ENCODE measurements at places on chromosomes 7 and 10. TPM values are rescaled to one million over a fixed set of nuclear protein-coding genes. Genes with fewer than 3 reads are reported as not detected.

DNA sequence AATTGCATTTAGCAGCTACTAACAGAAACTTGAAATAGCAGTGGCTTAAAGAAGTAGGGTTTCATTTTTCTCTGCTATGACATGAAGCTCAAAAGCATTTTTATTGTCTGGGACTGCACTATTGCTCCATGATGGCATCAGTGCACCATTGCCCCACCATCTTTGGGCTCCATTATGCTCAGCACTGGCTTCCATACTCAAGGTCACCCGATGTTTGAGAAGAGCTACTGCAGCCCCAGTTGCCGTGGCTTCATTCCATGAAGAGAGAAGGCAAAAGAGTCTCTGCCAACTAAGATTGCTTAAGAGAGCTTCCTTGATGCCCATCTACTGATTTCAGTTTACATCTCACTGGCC lies 192.2 kb upstream of the LRGUK start:
- no peaks in the 10 kb centered on the region for H3K27me3 ChIP-seq
- H3K27ac ChIP-seq = no peak overlapping the region
- peaks cover 5% of the 10 kb centered on the region for H3K36me3 ChIP-seq
- no peak overlapping the region for H3K4me3 ChIP-seq
- no peaks in the 10 kb centered on the region for H3K4me1 ChIP-seq
- DNase-seq = no peak

DNA sequence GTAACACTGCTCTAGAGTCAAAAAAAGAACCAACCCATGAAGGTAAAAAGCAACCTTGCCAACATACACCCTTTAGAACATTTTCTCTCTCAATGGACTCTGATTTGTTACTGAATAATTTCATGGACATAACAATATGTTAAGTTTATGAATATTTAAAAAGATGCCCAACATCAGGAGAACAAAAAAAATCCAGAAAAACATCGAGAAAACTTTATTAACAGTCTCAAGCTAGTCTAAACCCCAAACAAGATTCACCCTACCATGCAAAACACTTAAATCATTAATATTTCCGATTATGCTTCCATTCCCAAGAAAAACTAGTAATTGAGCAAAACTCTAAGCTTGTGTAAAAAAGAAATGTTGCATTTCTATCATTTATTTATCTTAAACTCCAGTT lies 46.7 kb downstream of the OSBPL3 start:
- no peak for DNase-seq
- no peaks in the 10 kb centered on the region for H3K27me3 ChIP-seq
- no peaks in the 10 kb centered on the region for H3K4me1 ChIP-seq

- H3K36me3 ChIP-seq = no peaks in the 10 kb centered on the region
- H3K27ac ChIP-seq = no peak overlapping the region
- H3K4me1 ChIP-seq = no peaks in the 10 kb centered on the region
- no peak for DNase-seq
- no peaks in the 10 kb centered on the region for H3K27me3 ChIP-seq
These were observed 133.3 kb downstream of the ARL4A start for GRCh38 chr7:12820777-12821176.

DNA sequence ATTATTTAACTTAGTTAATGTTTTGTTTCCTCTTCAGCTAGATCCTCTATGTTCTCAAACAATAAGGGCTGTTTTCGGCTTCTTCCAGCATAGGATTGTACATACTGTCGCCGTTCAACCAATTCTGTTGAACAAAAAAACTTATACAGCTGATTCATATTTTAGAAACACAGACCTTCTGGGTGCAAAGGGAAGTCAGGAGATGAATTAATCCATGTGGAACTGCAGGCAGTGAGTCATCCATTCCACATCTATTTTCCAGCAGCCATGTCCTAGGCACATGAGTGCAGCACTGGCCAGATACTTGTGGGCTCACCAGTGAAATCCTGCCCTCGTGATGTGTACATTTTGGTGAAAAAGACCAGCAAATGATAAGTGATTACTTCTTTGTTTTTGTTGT lies 163.2 kb downstream of the JAZF1 start:
- H3K4me3 ChIP-seq = no peak overlapping the region
- DNase-seq = no peak
- peaks cover 11% of the 10 kb centered on the region for H3K4me1 ChIP-seq
- H3K27ac ChIP-seq = no peak overlapping the region

DNA sequence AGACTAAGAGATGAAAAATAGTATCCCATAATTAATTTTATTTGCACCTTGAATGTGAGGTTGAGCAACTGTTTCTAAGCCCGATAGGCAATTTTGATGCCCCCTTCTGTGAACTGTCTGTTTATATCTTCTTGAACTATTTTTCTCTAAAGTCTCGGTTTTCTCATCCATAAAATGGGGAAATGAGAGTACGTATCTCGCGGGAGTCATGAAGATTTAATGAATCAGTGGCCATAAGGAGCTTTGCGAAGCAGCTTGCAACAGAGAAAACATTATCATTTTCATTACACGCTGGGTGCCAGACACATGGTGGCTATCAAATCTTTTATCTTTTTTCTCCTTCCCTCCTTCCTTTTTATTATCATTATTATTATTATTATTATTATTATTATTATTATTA lies 108.1 kb upstream of the CARD11 start:
- no peaks in the 10 kb centered on the region for H3K36me3 ChIP-seq
- H3K27ac ChIP-seq = no peak overlapping the region
- H3K4me1 ChIP-seq = no peaks in the 10 kb centered on the region
- H3K27me3 ChIP-seq = no peaks in the 10 kb centered on the region
- no peak for DNase-seq

- H3K4me3 ChIP-seq = no peak overlapping the region
- H3K27ac ChIP-seq = no peak overlapping the region
- DNase-seq = no peak
- no peaks in the 10 kb centered on the region for H3K27me3 ChIP-seq
- no peaks in the 10 kb centered on the region for H3K4me1 ChIP-seq
These were observed 23.4 kb downstream of the COX15 start for GRCh38 chr10:99708428-99709012.

DNA sequence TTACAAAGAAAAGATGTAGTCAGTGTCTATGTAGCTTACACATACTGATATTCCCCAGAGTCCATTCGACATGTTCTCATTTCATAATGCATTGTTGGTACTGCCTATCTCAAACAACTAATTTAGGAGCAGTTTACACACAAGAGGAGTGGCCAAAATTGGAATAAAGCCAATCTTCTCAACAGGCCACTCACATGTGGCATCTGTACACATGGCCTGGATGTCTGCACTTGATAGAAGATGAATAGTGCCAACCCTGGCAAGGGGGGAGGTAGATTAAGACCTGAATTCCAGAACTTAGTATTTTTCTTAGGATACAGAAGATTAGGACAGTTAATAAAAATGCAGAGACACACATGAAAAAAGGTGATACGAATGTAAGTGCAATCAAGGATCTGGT lies 125.3 kb upstream of the STARD3NL start:
- H3K27ac ChIP-seq = no peak overlapping the region
- H3K4me3 ChIP-seq = no peak overlapping the region
- DNase-seq = no peak
- no peaks in the 10 kb centered on the region for H3K4me1 ChIP-seq
- no peaks in the 10 kb centered on the region for H3K27me3 ChIP-seq

- no peaks in the 10 kb centered on the region for H3K27me3 ChIP-seq
- H3K27ac ChIP-seq = no peak overlapping the region
- no peaks in the 10 kb centered on the region for H3K4me1 ChIP-seq
- H3K36me3 ChIP-seq = no peaks in the 10 kb centered on the region
These were observed 322.1 kb upstream of the AUTS2 start for GRCh38 chr7:69276011-69276729.

GRCh38 chr10:110556969-110557601 lies 10.4 kb upstream of the SMC3 start:
- no peak for DNase-seq
- H3K4me3 ChIP-seq = no peak overlapping the region
- H3K36me3 ChIP-seq = no peaks in the 10 kb centered on the region
- H3K4me1 ChIP-seq = no peaks in the 10 kb centered on the region
- no peaks in the 10 kb centered on the region for H3K27me3 ChIP-seq

GRCh38 chr7:158569858-158570323 lies 17.7 kb downstream of the PTPRN2 start:
- H3K4me3 ChIP-seq = no peak overlapping the region
- H3K27ac ChIP-seq = no peak overlapping the region
- H3K4me1 ChIP-seq = no peaks in the 10 kb centered on the region
- no peak for DNase-seq
- no peaks in the 10 kb centered on the region for H3K27me3 ChIP-seq
- no peaks in the 10 kb centered on the region for H3K36me3 ChIP-seq

DNA sequence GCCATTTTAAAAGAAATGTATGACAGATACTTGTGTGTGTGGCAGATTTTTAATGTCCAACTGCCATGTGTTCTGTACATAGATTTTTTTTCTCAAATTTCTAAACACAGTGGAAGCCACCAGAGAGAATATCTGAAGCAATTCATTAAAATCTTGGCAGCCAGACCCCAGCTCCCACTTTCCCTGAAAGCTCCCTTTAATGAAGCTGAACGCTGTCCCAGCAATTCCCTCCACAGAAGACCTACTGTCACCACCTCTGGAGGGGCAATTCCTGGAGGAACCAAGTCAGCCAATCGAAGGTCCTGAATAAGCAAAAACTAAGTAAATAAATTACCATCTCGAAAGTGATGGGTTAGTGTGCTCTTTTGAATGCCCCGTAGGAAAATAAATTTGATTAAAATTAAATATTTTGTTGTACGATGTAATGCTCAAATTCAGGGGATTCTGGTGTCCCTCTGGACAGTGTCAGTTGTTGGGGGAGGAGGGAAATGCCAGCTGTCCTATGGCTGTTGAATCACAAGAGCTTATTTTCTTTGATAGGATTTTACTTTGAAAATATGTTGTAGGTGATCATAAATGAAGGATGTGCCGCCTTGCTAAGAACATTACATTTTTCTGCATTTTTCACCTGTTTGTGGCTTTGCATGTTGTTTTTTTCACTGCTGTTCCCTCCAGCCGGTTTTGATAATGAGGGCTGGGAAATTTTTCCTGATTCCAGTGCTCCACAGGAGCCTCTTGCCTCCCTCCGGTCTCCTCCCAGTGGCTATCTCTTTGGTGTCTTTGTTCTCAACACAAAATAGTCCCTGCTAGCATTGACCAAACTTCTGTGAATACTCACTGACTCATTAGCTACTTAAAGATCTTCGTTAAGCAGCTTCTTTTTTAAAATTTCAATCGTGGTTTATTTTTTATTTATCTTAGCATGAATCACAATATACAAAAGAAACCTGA lies 9.2 kb upstream of the GSAP start:
- no peak overlapping the region for H3K4me3 ChIP-seq
- no peak for DNase-seq
- H3K27me3 ChIP-seq = no peaks in the 10 kb centered on the region
- H3K27ac ChIP-seq = no peak overlapping the region

DNA sequence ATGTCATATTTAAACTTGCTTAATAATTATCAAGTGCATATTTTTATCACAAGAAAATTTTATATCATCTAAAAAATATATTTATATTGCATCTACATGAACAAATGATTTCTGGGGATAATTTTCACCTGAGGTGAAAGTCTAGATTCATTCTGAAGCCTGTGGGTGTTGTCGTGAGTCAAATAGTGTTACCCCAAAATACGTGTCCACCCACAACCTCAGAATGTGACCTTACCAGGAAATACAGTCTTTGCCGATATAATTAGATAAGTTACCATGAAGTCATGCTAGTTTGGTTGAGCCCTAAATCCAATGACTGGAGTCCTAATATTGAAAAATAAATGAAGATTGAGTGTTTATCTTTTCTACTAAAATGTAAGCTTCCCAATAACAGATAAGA lies 203.0 kb upstream of the MDFIC start:
- H3K27me3 ChIP-seq = no peaks in the 10 kb centered on the region
- H3K36me3 ChIP-seq = no peaks in the 10 kb centered on the region
- H3K27ac ChIP-seq = no peak overlapping the region
- H3K4me3 ChIP-seq = no peak overlapping the region

DNA sequence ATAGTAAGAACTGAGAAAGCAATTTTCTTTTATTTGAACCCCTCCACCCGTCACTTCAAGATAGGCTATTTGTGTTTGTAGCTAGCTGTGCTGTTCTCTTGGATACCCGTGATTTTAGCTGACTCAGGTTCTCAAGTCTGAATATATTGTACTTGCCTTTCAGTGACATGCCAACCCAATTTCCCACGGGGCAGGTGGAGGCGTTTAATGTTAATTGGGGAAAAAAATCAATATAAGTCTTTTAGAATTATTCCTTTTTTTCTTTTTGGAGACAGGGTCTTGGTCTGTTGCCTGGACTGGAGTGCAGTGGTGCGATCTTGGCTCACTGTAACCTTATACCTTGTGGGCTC lies 36.4 kb downstream of the ZRANB1 start:
- no peak for DNase-seq
- H3K27ac ChIP-seq = no peak overlapping the region
- H3K27me3 ChIP-seq = no peaks in the 10 kb centered on the region
- no peak overlapping the region for H3K4me3 ChIP-seq

DNA sequence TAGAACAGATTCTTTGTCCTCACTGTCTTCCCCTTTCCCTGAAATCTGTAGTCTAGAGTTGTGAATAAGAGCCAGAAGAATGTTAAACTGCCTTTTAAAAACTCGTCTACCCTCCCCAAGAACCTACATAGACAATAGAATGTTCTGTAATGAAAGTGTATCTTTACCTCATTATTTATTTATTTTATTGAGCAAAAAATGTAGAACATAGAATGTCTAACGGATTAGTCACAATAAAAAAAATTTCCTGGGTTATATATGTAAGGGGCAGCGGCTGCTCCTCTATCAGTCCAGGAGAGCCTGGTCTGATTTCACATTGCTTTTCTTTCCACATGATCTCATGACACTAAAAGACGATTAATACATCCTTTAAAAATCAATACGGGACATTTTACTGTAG lies 135.7 kb downstream of the SDK1 start:
- peaks cover 14% of the 10 kb centered on the region for H3K4me1 ChIP-seq
- no peak overlapping the region for H3K27ac ChIP-seq
- no peak overlapping the region for H3K4me3 ChIP-seq
- no peaks in the 10 kb centered on the region for H3K27me3 ChIP-seq

- DNase-seq = no peak
- no peaks in the 10 kb centered on the region for H3K36me3 ChIP-seq
- no peak overlapping the region for H3K4me3 ChIP-seq
- H3K27ac ChIP-seq = no peak overlapping the region
- no peaks in the 10 kb centered on the region for H3K27me3 ChIP-seq
- no peaks in the 10 kb centered on the region for H3K4me1 ChIP-seq
These were observed 342.5 kb downstream of the RPS24 start for GRCh38 chr10:78375854-78376785.

DNA sequence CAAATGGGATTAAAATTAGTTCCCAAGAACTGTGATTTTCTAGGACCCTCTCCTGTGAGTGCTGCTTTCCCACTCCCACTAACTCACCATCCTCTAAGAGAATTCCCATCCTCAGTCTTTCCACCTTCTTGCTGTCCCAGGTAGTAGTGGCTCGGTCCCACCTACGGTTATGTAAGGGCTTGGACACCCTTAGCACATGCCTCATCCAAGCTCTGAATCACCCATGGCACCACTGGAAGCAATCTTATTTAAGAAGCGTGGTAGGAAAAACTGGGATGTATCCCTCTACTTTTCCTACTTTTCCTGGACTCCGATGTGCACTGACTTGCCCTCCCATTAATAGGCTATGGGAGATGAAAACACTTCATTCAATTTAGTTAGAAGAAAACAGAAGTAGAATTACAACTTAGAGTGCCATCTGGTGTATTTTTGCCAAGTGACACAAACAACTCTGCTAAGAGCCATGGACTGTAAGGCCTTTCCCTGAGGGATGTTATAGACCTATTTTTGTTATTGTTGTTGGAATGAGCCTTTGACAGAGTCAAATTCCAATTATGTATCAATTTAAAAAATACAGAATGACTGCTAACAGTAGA lies 13.7 kb upstream of the ANKRD22 start:
- DNase-seq = no peak
- no peaks in the 10 kb centered on the region for H3K27me3 ChIP-seq
- H3K36me3 ChIP-seq = no peaks in the 10 kb centered on the region

The ZNF425 gene
- total RNA-seq = 3.4 TPM

The NRG3 gene
- 0.41 TPM for total RNA-seq

The ELFN1 gene
- total RNA-seq = 0.85 TPM
